Central memory CD8-positive, alpha-beta T cell (primary cell): ENCODE measurements at places on chromosomes 16 and 17.

GRCh38 chr16:87119748-87120147 is 197.4 kb downstream of the C16orf95 start:
- no peaks in the 10 kb centered on the region for H3K4me1 ChIP-seq
- no peak overlapping the region for H3K4me3 ChIP-seq
- no peaks in the 10 kb centered on the region for H3K36me3 ChIP-seq
- no peak overlapping the region for H3K27ac ChIP-seq
- peaks cover 40% of the 10 kb centered on the region for H3K27me3 ChIP-seq

GRCh38 chr17:78766225-78766624 is 15.8 kb downstream of the CYTH1 start:
- H3K4me3 ChIP-seq: no peak overlapping the region
- H3K27ac ChIP-seq: no peak overlapping the region
- H3K36me3 ChIP-seq: peaks cover 13% of the 10 kb centered on the region
- DNase-seq: no peak

DNA sequence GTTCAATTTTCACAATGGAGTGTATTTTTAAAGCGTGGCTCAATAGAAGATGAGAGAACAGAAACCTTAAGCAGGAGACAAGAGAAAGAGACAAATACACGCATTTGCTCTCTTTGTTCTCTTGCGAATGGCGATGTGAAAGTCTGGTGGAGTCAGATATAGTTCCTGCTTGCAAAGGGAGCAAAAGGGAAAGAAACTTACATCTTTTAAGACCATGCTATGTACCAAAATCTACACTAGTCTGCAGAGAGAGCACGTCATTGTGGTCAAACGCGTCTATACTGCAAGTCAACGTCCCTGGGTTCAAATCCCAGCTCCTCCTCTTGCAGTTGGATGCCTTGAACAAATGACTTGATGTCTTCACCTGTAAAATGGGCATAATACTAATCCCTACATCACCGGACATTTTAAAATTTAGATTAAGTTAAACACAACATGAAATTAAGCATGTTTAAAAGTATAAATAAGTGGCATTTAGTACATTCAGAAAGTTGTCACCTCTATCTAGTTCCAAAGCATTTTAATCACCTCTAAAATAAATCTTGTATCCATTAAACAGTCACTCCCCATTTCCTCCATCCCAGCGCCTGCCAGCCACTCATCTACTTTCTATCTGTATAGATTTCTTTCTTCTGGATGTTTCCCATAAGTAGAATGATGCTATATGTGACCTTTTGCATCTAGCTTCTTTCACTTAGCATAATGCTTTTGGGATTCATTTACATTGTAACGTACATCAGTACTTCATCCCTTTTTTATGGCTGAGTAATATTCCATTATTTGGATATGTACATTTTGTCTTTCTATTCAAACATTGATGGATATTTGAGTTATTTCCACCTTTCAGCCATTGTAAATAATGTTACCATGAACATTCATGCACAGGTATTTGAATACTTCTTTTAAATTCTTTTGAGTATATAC is 406.9 kb downstream of the TMEM114 start:
- no peak overlapping the region for H3K27ac ChIP-seq
- no peak overlapping the region for H3K4me3 ChIP-seq
- no peaks in the 10 kb centered on the region for H3K4me1 ChIP-seq
- peaks cover 2% of the 10 kb centered on the region for H3K36me3 ChIP-seq
- H3K27me3 ChIP-seq: no peaks in the 10 kb centered on the region
- no peak for DNase-seq

DNA sequence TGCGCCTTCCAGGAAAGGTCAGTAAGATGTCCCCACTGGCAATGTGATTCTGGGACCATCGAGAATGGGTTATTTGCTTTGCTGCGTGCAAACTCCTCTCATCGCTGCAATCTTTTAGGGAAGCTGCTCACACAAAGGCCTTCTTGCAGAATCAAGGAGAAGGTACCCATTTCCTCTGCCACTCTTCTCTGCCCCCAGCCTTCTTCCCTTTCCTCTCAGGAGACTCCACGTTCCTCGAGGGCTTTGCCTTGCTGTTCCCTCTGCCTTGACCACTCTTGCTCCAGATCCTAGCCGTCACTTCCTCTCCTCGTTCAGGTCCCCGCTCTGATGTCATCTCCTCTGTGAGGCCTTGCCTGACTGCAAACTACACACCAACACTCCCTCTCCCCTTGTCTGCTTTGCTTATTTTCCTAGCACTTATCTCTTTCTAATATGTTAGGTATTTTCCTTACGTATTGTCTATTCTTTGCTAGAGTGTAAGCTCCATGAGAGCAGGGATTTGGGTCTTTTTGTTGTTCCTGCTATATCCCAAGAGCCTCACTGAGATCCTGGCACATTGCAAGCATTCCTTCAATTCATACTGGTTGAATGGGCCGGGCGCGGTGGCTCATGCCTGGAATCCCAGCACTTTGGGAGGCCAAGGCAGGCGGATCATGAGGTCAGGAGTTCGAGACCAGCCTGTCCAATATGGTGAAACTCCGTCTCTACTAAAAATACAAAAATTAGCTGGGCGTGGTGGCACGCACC is 5.3 kb upstream of the CRK start:
- peaks cover 15% of the 10 kb centered on the region for H3K36me3 ChIP-seq
- peaks cover 26% of the 10 kb centered on the region for H3K4me1 ChIP-seq
- DNase-seq: no peak

- no peak for DNase-seq
- H3K4me3 ChIP-seq: no peak overlapping the region
- H3K27ac ChIP-seq: no peak overlapping the region
- H3K36me3 ChIP-seq: no peaks in the 10 kb centered on the region
Measured at GRCh38 chr16:75476817-75477216, 12.3 kb upstream of the TMEM170A start.

GRCh38 chr16:17602678-17603077 is 131.9 kb upstream of the XYLT1 start:
- H3K27me3 ChIP-seq: peaks cover 62% of the 10 kb centered on the region
- H3K4me3 ChIP-seq: no peak overlapping the region
- no peak for DNase-seq

DNA sequence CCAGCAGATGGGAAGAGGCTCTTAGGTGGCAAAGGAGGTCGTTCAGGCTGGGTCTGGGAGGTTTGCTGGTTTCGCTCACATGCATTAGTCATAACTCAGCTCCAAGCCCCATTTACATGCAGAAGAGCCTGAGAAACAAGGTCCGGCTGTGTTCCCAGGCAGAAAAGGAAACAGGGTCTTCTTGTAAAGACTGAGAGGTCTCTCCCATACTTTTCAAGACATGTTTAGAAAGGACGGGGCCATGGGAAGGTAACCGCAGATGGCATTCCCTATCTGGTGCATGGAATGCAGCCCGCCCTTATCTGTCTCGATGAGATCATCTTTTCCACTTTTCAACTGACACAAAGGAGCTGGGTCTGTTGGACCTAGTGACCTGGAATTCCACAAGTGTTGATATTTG is 389.0 kb upstream of the CDH11 start:
- H3K27me3 ChIP-seq: no peaks in the 10 kb centered on the region
- H3K4me3 ChIP-seq: no peak overlapping the region
- H3K36me3 ChIP-seq: no peaks in the 10 kb centered on the region
- no peak for DNase-seq

- H3K27me3 ChIP-seq: peaks cover 14% of the 10 kb centered on the region
- no peaks in the 10 kb centered on the region for H3K4me1 ChIP-seq
- H3K36me3 ChIP-seq: peaks cover 5% of the 10 kb centered on the region
- no peak overlapping the region for H3K4me3 ChIP-seq
Measured at GRCh38 chr17:68953340-68953997, 1.7 kb downstream of the ABCA8 start.

GRCh38 chr16:67383284-67383683 is 10.0 kb downstream of the TPPP3 start:
- H3K4me1 ChIP-seq: no peaks in the 10 kb centered on the region
- H3K4me3 ChIP-seq: no peak overlapping the region
- no peaks in the 10 kb centered on the region for H3K27me3 ChIP-seq
- DNase-seq: no peak
- no peak overlapping the region for H3K27ac ChIP-seq
